ENCODE measurements at places on chromosomes 3 and 15.

- DNase-seq = no peak
Observed at GRCh38 chr3:64440498-64440897, 215.2 kb upstream of the PRICKLE2 start.

GRCh38 chr3:155420881-155421486, 127.5 kb upstream of the STRIT1 start:
- no peak for DNase-seq

DNA sequence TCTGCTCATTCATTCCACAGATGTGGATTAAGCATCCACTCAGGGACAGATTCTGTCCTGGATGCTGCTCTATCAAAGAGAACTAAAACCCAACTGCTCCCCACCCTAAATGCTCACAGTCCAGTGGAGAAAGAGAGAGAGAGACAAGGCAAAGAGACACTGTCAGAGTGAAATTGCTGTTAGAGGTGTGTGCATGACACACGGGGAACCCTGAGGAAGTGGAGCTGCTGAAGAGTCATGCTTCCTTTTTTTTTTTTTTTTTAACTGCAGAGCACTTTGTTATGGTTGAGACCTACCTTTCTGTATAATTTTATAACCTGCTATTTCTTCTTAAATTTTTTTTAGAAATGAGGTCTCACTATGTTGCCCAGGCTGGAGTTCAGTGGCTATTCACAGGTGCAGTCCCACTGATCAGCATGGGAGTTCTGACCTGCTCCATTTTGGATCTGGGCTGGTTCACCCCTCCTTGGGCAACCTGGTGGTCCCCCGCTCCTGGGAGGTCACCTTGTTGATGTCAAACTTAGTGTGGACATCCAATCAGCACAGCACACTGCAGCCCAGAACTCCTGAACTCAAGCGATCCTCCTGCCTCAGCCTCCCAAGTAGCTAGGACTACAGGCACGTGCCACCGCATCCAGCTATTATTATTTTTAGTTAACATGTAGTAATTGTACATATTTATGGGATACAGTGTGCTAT, 18.2 kb upstream of the PSTPIP1 start:
- DNase-seq = no peak

DNA sequence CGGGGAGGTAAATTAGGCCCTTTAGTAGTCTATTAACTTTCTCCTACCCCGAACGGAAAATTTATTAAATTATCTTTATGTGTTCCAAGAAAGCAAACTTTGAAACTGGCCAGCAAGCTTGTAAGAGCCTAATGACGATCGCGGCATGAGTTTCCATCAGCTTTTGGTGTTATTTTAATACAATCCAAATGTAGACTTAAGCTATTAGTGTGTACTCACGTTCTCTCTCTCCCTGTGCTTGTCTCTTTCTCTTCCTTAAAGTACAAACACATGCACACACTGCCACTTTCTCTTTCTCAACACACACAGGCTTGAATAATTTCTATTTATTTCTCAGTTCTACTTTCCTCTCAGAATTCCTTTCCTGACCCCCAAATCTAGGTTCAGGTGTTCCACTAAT, 108.8 kb upstream of the MME start:
- DNase-seq = no peak

- no peak for DNase-seq
Observed at GRCh38 chr15:80434926-80435720, 30.9 kb downstream of the ARNT2 start.

GRCh38 chr3:140276703-140277102, 341.7 kb downstream of the CLSTN2 start:
- no peak for DNase-seq

Data from substantia nigra (tissue), 51 donors.